NCI-H1092 treated with DMSO at 0.1 percent for 48 hours (cell line): ENCODE measurements at places on chromosomes 2 and 18.

GRCh38 chr18:79405781-79406575 lies 10.2 kb downstream of the NFATC1 start:
- no peak for DNase-seq

DNA sequence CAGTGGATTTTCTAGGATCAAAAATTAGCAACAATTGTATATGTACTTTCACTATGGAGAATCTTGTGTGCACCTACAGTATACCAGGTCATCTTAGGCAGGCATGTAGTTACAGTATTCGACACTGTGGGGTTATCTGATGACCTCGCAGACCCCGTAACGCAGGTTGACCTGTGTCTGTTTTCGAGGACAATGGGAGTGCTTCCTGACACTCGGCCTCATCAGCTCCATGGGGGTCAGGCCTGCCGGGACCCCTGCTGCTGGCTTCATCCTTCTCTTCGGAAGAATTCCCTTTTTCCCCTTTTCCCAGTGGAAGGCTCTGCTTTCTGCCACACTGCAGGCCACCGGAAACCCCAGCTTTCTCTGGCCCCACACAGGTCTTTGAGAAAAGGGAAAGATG lies 102.8 kb upstream of the TMEM18 start:
- DNase-seq: no peak

GRCh38 chr2:73292906-73293533 lies 328 bp downstream of the EGR4 start:
- DNase-seq: no peak

- no peak for DNase-seq
Observed at GRCh38 chr2:98300141-98300874, 45.9 kb upstream of the CNGA3 start.

- DNase-seq: no peak
Observed at GRCh38 chr2:229160180-229160579, 110.9 kb downstream of the PID1 start.

DNA sequence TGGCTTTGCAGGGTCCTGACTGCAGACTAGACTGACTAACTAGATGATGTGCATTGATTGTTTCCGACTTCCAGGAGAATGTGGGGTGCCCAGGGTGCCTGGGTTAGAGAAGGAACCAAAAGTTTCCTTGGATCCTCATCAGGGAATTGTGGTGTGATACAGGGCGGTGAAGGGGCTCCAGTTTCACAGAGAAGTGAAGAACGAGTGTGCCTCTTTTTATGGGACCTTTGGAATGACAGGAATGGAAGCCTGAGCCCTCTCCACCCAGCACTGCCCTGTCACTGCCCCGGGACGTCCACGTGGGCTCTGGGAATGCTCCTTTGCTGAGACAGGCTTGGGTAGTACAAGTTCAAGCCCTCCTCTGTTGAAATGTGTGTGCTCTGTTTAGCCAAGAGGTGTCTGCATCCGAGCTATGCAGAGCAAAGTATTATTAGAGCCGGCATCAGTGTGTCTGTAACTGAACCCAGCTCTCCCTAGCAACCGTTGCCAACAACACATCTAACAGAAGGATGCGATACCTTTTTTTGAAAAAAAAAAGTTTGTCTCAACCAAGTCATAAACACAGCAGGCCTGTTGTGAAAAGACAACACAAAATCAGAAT lies 183.6 kb downstream of the SMAD7 start:
- DNase-seq: no peak

DNA sequence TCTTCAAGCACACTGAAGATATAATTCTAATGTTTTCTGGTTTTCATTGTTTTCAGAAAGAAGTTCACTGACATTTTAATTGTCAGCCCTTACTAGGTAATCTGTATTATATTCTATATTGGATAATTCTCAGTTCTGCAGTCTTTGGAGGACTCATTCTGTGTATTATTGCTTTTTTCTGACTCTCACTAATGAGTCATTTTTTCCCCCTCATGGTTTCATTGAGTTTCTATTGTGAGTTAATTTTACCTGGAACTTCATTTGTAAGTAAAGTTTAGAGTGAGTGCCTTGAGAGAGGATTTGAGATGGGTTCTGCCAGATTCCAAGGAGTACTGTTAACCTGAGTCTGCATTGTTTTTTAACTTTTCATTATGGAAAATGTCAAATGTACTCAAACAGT lies 90.4 kb upstream of the LYPD1 start:
- no peak for DNase-seq
